Suppressor macrophage treated with lipopolysaccharide for 4 hours (primary cell): ENCODE measurements at places on chromosomes 6 and 20.
A peak's percentile ranks its signal among the peaks of the same experiment; 100 is the strongest.

GRCh38 chr6:13526727-13527670, 39.6 kb upstream of the GFOD1 start:
- DNase-seq, result peak; percentile 78

DNA sequence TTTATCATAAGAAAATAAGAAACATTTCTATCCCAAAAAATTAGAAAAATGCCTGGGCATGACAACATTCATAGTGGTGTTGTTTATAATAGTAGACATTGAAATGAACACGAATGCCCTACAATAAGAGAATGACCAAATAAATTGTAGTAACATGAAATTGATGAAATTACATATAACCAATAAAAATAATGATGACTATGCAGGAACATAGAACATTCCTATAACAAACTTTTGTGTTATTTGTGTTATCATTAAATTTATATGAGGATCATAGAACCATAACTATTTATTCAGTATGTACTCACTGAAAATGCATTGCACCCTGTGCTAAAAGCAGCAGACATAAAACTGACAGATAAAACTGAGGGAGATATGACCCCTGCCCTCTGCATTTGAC, 399.7 kb downstream of the CBLN4 start:
- no peak for DNase-seq

- DNase-seq, result no peak
These were observed 116.5 kb downstream of the SCML4 start for GRCh38 chr6:107707346-107708275.

- no peak for DNase-seq
These were observed 10.5 kb upstream of the C20orf144 start for GRCh38 chr20:33651562-33652048.

DNA sequence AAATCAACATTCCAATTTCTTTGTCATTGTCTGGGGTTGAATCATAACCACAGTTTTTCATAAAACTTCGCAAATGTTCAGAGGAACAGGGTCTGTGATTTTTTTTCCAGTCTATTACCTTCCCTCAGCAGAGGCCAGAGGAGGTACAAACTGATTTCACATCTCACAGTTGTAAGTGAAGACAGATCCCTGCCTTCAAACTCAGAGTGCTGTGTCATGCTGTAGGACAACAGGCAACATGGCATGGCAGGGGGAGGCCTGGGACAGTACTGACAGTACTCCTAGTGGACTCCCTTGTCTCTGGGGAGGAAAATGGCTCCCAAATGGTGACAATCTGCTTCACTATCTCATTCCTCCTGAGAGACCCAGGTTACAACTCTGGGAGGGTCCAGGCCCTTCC, 308.6 kb downstream of the CDC5L start:
- no peak for DNase-seq
